CD4-positive, alpha-beta T cell treated with Interleukin-4 for 1 hour (primary cell): ENCODE measurements at places on chromosomes 7 and 10.
A peak's percentile ranks its signal among the peaks of the same experiment; 100 is the strongest.

GRCh38 chr7:103573479-103574058, 127.6 kb upstream of the SLC26A5 start:
- no peak for DNase-seq

- DNase-seq, result no peak
Observed at GRCh38 chr10:132399117-132400035, 2.4 kb downstream of the PWWP2B start.

- DNase-seq, result peak; percentile 50
Observed at GRCh38 chr10:98259606-98260315, 8.2 kb downstream of the LOXL4 start.

DNA sequence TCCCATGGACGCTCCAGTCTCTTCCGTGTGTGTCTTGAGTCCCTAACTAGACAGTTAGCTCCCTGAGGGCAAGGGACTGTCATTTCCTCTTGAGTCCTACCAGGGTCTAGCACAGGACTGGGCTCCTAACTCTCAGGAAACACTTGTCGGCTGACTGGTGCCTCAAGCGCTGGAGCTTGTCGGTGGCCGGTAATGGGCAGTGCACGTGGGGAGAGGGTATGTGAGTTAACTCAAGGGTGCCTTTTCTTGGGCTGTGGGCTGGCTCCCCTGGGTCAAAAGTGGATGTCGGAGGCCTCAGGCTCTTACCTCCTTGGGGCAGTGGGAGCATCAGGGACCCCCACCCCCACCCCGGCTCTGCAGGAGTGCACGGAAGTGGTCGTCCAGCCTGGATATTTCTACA, 32.9 kb downstream of the ZNF775 start:
- DNase-seq, result no peak

DNA sequence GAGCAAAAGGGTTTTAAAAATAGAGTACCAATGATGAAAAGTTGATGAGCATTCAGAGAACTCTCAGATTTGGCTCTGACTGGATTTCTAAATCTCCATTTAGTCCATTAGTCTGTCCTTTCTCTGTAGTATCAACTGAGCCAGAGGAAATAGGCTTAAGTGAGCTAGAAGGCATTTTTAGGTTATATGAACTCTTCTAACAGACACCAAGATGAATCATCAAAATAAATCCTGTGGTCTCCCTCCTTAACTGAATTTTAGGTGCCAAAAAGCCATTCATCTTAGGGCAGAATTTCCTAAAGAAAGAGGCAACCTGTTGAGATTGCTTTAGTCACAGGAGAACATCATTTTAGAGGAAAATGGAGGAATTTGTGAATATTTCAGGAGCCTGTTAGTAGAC, 305.1 kb downstream of the AUTS2 start:
- DNase-seq, result no peak

DNA sequence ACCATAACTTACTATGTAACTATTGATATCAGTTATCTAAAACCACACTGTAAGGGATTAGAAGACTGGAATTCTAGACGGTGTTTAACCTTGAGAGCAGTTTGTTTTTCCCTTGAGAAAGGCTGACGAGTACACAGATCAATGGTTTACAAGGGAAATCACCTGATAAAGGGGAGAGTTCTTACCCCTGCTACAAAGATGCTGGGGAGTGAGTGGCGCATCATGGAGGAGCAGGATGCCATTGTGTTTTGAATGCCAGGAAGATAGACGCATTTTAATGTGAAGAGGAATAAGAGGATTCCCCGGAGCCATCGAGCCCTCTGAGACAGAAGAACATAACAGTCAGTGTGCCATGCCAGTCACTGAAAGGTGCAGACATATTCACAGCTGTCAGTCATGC, 145.2 kb downstream of the PKD1L1 start:
- DNase-seq, result no peak

GRCh38 chr7:149455175-149455950, 5.5 kb downstream of the ZNF777 start:
- no peak for DNase-seq

DNA sequence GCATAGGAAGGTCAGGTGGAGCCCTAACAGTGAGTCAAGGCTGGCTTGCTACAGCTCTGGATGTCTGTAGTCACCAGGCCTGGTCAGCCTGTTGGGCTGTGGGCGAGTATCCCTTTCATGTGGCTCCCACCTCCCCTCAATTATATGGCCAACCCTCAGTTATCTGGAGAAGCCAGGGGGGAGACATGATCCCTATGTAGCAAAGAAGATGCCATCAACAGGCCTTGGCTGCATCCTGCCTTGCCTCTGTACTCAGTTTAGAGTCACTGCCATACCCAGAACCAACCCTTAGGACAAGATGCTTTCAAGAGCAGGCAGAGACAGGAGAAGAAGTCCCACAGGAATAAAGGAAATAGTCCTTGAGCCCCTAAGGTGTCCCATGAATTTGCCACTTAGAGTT, 763.9 kb downstream of the GRID1 start:
- no peak for DNase-seq

DNA sequence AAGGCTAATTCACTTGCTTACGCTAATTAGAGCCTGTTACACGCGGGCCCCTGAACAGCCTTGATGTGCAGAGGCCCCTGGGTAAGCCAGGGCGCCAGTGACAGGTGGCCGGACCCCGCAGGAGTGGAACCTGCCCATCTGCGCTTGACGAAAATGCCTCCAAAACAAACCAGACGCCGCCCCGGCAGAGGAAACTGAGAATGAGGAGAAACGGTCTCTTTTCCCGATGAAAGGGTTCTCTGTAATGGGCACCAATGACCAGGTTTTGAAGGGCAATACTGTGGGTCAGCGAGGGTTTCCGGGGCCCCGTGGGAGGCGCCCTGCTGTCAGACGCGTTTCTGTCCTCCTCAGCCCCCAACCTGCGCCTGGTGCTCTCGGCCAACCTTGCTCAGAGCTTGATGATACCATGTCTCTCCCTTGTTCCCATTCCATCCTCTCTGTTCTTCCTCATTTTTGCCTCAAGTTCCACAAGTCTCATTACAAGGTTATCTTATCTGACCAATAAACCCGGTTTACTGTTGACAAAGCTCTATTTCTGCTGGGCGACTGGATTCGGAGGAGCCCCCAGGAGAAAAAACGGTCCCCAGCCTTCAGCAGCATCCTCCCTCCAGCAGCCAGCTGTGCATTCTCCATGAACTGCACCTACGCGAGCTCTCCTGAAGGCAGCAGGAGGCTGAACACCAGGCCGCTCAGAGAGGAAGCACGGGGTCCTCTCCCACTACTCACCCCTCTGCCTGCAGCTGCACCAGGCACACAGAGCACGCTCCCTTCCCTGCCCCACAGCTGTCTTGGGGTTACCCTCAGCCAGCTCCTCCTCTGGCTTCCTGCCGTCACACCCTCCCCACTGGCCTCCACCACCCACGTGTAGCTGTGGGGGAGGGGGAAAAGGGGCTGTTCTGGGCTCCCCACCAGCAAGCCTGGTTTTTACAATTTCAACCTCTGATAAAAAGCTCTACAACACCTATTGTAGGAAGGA, 202.0 kb downstream of the MAD1L1 start:
- DNase-seq, result peak; percentile 48

DNA sequence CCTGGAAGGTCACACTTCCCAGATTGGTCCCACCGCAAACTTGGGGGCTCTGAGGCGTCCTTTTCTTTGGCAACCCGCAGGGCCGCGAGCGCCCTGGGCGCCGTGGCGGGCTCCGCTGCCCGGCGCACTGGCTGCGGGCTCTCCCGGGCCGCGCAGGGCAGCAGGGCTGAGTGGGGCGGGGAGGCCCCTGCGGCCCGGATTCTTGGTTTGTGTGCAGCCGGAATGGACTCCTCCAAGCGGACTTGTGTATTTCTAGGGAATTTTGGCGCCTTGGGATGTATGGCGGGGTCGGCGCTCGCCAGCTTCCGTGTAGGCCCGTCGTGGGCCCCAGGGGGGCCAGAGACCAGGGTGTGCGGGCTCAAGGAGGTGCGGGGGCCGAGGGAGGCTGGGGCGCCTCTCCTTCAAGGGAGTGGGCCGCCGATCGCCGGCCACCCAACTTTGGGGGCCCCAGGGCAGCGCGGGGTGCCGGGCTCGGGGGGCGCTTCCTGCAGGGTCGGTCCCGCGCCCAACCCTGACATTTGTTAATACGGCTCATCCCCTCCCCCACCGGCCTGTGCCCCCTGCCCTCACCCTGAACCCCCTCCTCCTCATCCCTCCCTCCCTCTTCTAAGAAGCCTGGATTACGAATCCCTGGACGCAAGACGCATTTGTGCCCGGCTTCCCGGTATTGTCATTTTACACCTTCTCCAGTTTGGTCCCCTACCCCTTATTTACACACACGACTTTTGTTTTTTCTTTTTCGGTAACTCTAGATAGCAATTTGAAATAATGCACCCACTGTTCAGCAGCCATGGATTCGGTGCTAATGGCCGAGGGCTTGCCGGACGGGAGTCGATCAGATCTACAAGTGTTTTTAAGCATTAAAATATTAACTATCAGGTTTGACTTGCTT, 2.5 kb downstream of the TCF7L2 start:
- DNase-seq, result no peak

- DNase-seq, result peak; percentile 44
Observed at GRCh38 chr7:909358-910329, 33.3 kb downstream of the GET4 start.

- no peak for DNase-seq
Observed at GRCh38 chr10:6198171-6198570, 4.6 kb upstream of the PFKFB3 start.

DNA sequence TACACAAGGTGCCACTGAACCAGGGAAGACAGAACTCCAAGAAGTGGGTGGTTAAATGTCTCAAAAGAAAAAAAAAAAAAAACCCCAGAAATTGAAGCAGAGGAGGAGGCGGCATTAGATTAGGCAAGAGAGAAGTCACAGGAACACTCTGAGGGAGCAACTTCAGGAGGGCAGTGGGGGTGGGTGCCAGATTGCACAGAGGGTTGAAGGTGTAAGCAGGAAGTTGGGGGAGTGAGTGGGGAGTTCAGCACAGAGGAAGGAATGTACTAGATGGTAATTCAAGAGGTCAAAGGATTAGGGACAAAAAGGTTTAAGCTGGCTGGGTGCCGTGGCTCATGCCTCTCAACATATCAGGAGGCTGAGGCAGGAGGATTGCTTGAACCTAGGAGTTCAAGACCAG, 110.0 kb upstream of the PDLIM1 start:
- DNase-seq, result no peak

GRCh38 chr7:102410918-102411317, 14.8 kb downstream of the PRKRIP1 start:
- DNase-seq, result no peak

GRCh38 chr7:158255156-158255555, 332.5 kb downstream of the PTPRN2 start:
- DNase-seq, result no peak

- no peak for DNase-seq
Observed at GRCh38 chr7:8259586-8260222, 2.3 kb downstream of the ICA1 start.

DNA sequence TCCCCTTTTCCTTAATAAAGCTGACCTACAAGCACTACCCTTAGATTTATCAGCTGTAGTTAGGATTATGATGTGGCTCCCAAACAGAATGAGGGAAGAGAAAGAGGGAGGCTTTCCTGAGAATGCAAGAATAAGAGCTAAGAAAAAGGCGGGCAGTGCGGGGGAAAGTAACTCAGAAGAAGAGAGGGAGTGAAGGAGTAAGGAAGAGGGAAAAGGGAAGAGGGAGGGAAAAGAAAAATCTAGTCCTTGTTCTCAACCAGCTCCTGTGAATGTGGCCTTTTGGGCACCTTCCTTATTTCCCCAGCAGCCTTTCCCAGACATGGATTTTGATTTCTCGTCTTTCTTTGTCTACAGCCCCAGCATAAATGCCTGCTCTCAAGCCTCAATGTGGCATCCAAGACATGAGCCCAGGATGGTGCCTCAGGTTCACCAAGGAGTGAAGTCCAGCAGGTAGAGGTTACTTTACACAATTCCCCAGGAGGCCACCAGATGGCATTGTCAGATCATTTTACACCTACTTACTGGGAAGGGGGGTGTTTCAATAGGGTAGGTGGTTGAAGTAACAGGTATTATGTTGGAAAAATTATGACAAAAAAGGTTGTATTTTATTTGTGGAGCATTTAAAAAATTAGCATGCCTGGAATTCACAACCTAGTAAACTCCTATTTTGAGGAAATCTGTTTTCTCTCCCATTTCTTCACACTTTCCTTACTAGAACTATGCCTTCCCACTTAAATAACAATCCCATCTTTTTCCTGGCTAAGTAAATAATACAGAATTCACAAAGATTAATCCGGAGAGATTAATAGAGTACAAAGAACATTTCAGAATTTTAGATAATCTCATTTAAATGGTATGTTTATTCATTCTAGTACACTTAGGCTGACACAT, 106.5 kb downstream of the HTR7 start:
- DNase-seq, result peak; percentile 48

GRCh38 chr7:91465595-91466061, 201.4 kb downstream of the FZD1 start:
- no peak for DNase-seq

DNA sequence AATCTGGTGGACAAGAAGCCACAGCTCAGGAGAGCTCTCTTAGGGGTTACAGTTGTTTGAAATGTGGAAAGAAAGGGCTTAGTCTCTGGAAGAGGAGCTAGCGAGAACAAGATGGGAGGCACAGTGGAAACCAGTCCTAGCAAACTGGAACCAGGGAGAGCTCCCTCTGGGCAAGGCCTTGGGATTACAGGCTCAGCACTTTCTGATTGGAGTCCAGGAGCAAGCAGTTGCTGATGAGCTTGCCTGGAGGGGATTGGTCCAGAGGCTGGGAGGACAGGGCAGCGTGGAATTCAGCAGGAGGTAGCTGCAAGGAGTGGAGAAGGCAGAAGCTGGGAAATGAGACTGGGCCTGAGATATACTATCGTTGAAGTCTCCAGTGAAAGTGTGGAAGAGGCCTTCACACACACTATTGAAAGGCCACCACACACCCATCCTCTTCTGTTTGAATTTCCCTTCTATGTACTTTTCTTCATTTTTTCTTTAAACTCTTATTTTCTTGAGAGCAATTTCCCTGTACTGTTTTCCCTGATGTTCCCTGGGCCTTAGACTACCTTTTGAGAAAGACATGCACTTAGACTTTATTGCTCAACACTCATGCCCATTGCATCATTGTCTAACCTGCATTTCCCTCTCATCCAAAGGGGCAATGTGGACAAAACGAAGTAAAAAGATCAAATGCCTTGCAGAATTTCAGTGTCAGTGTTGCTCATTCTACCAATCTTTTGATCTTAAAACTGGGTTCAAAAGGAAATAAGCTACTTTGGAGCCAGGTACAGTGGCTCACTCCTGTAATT, 57.8 kb upstream of the LANCL2 start:
- no peak for DNase-seq

- no peak for DNase-seq
Observed at GRCh38 chr7:134669388-134669787, 22.7 kb downstream of the BPGM start.

DNA sequence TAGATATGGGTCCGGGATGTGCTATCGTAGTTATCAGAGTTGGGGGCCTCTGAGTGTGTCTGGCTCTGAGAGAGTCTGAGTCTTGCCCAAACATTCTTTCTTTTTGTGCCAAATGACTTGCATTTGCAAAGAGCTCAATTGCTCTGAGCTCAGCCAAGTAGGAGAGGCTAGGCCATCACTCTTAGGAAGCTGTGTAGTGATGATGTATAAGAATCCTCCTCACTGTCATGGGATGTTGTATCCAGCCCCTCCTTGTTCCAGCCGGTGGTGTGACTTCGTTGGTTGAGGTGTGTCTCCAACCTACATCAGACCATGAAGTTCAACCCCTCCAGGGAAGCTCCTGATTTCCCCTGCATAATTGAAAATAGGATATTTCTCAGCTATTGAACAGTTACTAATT, 97.5 kb upstream of the NPS start:
- no peak for DNase-seq
